ENCODE measurements at places on chromosomes 5 and 9.

DNA sequence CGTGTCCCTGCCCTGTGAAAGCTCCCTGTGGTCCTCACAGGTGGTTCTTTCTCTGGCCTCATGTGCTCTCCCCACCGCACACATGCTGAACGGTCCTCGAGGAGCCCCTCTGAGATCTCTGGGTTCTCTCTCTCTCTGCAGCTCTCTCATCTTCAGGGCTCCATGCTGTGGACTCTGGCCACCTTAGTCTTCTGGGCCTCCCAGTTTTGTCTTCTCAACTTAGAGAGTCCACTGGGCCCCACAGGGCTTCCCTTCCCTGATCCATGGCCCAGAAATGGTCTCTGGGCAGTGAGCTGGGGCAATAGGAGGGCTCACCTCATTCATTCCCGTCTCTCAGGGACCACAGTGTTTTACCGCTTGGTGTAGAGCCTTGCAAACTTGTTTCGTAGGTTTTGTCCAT lies 26.4 kb downstream of the FGD3 start:
- DNase-seq, result no peak

DNA sequence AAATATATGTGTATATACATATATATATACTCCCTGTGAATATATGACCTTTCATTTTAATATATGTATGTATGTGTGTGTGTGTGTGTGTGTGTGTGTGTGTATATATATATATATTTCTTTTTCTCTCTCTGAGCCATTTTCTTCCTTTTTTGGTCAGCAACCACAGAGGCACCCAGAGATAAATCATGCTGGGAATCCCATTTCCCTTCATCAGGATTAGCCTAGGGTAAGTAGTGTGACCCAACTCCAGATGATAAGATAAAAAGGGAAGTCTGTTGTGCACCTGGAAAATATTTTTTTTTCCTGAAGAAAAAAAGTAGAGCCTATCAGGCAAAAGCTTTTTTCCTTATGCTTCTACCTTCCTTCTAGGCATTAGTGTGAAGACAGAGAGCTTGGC lies 25.4 kb upstream of the SUB1 start:
- no peak for DNase-seq

GRCh38 chr5:41097642-41098041 lies 26.5 kb upstream of the MROH2B start:
- no peak for DNase-seq

GRCh38 chr5:151647320-151647861 lies 39.3 kb downstream of the SPARC start:
- no peak for DNase-seq

DNA sequence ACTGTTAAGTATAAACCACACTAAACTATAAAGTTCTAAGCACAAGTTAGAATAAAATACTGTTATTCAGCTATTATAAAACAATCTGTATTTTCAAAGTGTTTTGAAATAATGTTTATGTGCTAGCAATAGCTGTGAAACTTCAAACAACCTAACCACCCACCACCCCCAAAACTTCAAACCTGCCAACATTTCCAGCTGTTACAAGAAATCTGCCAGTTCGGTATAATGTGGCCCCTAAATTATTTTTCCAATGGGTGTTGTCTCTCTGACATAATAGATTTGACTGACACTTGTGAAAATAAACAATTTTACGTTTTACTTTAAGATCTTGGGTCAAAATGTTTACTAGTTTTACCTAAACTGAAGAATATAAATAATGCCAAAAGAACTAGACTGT lies 24.7 kb downstream of the MAPKAP1 start:
- no peak for DNase-seq

DNA sequence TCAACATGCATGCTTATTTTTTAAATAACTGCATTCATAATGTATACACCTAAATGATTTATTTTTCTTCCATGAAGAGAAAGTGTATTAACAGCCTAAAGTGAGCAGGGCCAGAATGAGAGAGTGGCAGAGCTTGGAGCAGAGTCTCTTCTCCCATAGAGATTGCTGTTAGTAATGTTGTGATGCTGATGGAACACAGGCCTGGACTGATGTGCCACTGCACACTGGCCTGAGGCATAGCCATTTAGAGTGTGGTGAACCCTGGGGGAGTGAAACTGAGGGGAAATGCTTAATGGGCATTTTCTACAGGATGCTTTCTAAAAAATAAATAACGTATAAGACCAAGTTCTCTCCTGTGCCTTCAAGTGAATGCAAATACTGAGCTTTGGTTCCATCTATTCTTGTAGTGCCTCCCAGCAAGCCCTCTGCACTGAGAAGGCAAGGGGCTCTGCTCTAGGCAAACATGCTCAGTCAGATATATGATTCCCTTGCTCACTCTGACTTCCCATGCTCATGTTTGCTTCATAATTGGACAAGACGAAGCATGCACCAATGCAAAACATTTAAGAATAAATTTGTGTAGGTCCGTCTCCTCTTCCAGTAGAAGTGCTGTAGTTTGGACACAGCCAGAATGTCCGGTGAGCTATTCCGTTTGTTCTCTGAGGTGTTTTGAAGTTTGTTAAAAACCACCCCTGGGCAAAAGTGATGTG lies 185.7 kb downstream of the PBX3 start:
- DNase-seq, result no peak

- peak; percentile 85 for DNase-seq
These were observed 53.0 kb downstream of the CDC14B start for GRCh38 chr9:96566498-96567202.

- no peak for DNase-seq
These were observed 78.5 kb downstream of the ZNF366 start for GRCh38 chr5:72428669-72429068.
